ENCODE measurements at places on chromosomes 2 and 18.

- no peak for DNase-seq
Measured at GRCh38 chr2:69067866-69068265, 54.9 kb downstream of the ANTXR1 start.

- no peak for DNase-seq
Measured at GRCh38 chr18:60452421-60452820, 79.8 kb upstream of the MC4R start.

GRCh38 chr2:65456064-65456463 lies 23.7 kb upstream of the SPRED2 start:
- DNase-seq = no peak

- no peak for DNase-seq
Measured at GRCh38 chr2:26556309-26557243, 78.7 kb upstream of the OTOF start.

- DNase-seq = no peak
Measured at GRCh38 chr2:33277002-33277426, 199.4 kb upstream of the RASGRP3 start.

GRCh38 chr18:9210966-9211365 lies 74.4 kb downstream of the ANKRD12 start:
- DNase-seq = no peak

DNA sequence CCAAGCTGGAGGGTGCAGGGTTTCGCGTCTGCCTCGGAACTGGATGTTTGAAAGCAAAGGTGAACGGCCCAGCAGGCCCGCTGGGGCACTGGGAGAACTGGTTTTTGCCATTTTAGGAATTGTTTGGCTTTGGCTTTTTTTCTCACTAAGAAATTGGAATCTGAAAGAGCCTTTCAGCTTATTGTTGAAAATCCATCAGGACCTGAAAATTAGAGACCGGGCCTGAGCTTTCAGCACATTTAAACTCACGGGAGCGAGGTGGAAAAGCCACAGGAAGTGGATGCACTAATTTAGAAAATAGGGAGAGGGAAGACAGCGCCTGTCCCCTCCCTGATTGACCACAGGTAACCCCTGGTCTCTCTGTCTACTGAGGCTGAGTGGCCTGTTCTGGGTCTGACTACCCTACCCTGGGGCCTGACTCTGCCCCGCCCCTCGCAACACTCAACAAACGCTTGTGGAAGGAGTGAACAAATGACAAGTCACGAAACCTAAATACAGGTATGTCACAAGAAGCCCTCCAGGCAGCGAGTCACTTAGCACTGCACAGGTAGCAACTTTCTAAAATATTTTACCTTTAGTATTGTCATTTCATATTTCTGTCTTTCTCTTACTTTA lies 100.3 kb upstream of the MBOAT2 start:
- no peak for DNase-seq

DNA sequence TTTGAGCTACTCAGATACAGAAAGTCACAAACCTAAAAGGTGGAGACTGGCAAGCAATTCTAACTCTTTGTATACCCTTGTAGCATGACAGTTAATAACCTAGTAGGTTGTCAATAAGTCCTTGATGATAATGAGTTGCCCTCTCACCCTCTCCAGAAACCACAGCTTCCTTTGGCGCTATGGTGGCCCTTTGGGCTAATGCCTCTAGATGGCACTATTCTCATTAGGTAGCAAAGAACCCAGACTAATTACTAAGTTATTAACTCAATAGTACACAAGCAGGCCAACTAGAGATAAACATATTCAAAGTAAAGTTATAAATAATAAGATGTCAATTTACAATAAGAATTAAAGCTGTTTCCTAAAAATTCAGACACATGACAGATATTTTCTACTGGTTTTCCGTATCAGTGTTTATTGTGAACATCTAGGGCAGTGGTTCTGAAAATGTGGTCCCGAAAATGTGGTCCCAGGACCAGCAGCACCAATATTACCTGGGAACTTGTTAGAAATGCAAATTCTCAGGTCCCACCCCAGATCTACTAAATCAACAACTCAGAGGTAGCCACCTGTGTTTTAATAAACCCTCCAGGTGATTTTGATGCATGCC lies 41.1 kb downstream of the LDAH start:
- peak; percentile 19 for DNase-seq

DNA sequence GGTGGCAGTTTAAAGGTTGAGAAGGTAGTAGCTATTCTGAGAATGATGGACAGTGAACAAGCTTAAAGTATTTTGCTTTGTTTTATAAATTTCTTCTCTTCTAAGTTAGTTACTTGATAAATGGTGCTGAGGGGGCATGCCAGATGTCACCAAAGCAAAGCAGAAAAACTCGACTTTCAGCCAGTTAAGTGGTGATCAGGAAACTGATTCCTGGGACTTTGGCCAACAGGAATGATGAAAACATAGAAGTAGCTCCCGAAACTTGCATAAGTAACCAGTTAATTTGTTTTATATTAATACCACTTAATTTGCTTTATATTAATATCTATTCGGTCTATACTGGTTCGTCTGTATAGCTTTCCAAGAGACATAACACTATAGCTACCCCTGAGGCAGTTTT lies 82.6 kb downstream of the FANCL start:
- no peak for DNase-seq

GRCh38 chr2:197122821-197123220 lies 187.8 kb downstream of the ANKRD44 start:
- DNase-seq = no peak

DNA sequence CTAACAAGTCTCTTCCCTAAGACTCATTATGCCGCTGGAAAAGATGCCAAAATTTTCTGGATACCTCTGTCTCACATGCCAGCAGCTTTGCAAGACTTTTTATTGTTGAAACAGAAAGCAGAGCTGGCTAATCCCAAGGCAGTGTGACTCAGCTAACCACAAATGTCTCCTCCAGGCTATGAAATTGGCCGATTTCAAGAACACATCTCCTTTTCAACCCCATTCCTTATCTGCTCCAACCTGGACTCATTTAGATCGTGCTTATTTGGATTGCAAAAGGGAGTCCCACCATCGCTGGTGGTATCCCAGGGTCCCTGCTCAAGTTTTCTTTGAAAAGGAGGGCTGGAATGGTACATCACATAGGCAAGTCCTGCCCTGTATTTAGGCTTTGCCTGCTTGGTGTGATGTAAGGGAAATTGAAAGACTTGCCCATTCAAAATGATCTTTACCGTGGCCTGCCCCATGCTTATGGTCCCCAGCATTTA lies 26.3 kb downstream of the DHRS9 start:
- peak; percentile 52 for DNase-seq

DNA sequence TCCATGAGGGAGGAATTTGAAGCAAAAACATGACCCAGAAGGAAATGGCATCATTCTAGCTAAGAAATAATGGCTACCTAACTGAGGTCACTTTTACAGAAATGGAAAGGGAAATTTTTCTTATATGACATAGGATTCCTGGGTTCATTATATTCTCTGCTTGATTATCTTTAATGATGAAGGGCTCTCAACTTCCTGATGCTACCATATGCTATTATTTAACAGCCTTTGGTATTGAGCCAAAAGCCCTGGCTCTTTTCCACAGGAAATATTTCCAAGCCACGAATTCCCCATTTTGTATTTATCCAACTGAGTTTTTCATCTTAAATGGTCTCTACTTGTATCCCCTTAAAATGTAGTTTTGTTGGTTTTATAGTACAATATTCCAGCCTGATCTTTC lies 63.2 kb upstream of the NPAS2 start:
- DNase-seq = no peak

- DNase-seq = no peak
Measured at GRCh38 chr2:168738062-168738461, 64.4 kb upstream of the NOSTRIN start.

GRCh38 chr2:191892391-191892790 lies 45.5 kb upstream of the CAVIN2 start:
- DNase-seq = no peak

GRCh38 chr18:48136827-48137373 lies 206.4 kb upstream of the SMAD2 start:
- peak; percentile 41 for DNase-seq

GRCh38 chr2:241978670-241979069 lies 109.1 kb downstream of the RTP5 start:
- no peak for DNase-seq

DNA sequence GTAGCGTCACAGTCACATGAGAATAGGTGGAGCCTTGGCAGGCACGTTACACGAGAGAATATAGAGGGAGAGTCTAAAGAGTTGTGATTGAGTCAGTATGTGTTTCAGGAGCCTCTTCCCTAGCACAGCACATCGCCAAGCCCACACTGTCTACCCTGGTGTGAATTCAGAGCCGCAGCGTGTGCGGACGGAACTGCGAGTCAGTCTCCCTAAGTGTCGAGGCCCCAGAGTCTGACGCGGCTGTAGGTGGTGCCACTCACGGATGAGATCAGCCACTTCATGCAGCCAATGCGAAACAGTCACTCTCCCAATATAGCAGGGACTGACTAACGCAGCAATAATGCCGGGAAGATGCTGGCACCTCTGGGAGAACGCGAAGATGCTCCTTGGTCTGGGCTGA lies 587.3 kb upstream of the ID2 start:
- DNase-seq = no peak

- no peak for DNase-seq
Measured at GRCh38 chr2:160974803-160975202, 185.4 kb upstream of the TANK start.

GRCh38 chr18:64589000-64589399 lies 440.1 kb upstream of the LINC00305 start:
- DNase-seq = no peak

GRCh38 chr2:1236606-1237005 lies 176.7 kb upstream of the TPO start:
- DNase-seq = no peak

GRCh38 chr2:220078439-220078838 lies 451.0 kb downstream of the SLC4A3 start:
- DNase-seq = no peak

GRCh38 chr18:78406743-78407465 lies 572.7 kb upstream of the SALL3 start:
- DNase-seq = peak; percentile 68

GRCh38 chr18:50155406-50155805 lies 39.5 kb downstream of the MYO5B start:
- no peak for DNase-seq

- DNase-seq = no peak
Measured at GRCh38 chr2:62382757-62383156, 123.2 kb downstream of the TMEM17 start.

DNA sequence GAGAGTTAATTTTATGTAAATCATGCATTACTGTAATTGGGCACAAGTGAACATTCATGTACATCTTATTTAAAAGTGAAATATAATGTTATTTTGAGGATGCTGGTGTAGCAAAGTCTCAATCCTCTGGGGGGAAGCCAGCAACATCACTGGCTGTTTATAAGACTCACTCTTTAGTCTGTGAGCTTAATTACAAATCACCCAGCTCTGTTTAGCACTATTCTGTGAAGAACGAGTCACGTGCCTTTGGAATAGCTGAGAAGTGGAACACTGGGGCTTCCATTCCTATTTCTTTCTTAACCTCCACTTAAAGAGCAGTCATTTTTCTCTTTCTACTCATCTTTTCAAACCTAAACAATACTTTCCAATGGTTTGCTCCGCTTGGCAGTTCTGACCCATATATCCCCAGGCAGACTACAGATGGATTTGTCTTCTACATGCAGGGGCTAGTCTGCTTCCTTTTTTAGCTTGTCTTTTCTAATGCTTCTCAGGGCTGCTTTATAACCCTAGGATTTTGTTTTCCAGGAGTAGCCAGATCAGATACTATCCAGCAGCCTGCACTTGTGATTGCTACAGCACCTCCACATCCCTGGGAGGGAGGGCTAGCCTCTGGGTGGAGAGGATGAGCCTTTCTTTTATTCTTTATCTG lies 95.3 kb upstream of the CAVIN2 start:
- DNase-seq = no peak

DNA sequence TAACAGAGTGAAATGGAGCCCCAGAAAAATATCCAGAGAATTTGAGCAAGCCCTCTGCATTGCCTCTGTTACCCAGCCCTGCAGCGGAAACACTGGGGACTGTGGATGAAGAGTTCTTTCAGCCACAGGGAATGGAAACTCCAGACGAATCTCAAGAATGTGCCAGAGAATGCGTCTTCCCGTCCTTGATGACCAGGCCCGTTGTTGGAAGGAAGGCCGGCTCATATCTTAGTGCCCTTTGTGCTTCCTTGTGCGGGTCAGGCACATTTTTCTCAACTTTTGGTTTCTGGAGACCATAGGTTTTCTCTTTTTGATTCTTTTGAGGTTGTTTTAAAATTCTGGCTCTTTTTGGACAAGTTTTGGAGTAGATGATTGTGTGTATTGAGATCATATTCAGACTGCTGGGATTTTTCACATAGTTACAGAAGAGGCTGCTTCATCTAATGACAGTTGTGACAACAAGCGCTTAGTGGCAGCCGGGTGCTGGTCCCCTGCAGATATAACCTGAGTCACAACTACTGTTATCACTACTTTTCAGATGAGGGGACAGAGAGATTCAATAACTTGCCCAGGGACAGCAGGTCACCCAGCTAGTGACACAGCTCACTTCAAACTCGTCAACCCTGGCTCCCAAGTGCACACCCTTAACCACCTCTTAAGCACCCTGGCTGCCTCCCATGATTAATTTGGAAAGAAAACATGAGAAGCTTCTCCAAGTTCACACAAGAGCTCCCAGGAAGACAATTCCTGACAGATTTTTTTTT lies 15.7 kb downstream of the MAL start:
- no peak for DNase-seq

DNA sequence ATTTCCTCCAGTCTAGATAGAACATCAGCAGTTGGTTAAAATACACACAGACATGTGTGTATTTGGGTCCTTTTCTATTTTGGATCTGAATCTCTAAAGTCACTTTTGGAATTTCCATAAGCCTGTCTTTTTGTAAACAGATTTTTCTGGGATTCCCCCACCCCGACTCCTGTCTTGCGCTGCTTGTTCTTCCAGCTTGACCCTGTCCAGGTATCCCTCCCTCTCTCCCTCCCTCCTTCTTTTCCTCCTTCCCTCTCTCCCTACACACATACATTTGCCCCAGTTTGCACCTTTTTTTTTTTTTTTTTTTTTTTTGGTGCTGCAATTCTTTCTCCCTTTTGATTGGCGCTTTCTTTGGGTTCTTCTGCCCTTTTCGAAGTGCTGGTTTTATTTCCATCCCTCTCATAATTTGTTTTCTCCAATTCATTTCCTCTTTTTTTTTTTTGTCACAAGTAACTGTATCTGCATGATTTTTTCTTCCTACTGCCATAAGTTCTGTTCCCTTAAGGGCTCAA lies 114.8 kb upstream of the SERTAD2 start:
- peak; percentile 51 for DNase-seq

- no peak for DNase-seq
Measured at GRCh38 chr18:52553441-52553840, 213.4 kb downstream of the DCC start.

Measured in KBM-7 (cell line).